ENCODE measurements at places on chromosomes 11 and 22.
A peak's percentile ranks its signal among the peaks of the same experiment; 100 is the strongest.

DNA sequence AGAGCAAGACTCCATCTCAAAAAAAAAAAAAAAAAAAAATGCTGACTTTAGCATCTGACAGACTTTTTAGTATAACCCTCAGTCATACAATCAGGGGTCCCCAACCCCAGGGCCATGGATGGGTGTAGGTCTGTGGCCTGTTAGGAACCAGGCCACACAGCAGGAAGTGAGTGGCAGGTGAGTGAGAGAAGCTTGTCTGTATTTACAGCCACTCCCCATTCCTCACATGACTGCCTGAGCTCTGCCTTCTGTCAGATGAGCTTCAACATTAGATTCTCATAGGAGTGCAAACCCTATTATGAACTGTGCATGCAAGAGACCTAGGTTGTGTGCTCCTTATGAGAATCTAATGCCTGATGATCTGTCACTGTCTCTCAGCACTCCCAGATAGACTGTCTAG is 3.3 kb downstream of the FAM227A start:
- DNase-seq, result no peak

DNA sequence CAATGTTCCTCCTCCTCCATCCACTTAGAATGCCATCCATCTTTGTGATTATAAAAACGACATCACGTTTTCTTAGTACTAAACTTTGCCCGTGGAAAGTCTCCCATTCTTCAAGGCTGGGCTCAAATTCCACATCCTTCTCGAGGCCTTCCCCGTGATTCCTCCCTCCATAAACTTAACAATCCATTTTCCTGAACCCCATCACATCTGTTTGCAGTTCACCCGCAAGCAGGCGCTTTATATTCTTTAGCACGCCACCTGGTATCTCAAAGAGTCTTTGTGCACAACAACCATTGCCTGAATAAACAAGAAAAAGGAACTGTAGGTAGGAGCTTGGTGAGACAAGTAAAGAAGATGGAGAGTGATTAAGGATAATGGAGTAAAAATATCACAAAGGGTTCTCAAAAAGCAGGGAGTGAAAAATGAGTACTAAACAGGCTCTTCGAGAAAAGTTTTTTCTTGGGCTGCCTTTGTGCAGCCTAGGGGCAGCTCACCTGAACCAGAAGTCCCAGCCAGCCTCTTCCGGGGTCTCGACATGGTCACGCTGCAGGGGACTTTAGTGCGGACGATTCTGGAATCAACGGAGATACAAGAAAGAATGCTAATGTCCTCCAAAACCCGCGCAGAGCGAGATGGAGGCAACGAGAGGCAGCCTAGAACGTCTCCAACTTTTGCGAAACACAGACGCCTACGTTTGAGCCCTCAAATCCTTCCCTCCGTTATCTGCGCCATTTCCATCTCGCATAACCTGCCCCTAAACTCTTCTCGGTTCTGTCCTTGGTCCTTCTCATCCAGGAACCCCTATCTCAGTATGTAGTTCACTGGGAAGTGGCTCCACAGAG is 585 bp downstream of the THYN1 start:
- DNase-seq, result peak; percentile 64

DNA sequence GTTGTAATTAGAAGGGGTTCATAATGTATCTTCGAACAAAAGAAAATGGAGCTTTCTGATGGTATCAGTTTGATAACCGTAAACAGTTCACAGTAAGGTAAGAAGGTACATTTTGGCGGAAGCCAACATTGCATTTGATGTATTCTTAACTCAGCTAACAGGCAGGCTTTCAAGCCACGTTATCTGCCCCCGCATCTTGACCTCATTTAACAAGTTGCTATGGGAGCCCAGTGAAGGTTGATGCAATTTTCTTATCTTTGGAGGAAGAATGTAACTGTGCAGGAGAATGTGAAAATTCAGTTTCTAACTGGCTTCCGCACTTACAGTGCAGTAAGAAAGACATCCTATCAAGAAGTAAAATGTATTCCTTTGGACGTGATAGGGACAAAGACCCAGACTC is 110.6 kb downstream of the ETS1 start:
- DNase-seq, result no peak

DNA sequence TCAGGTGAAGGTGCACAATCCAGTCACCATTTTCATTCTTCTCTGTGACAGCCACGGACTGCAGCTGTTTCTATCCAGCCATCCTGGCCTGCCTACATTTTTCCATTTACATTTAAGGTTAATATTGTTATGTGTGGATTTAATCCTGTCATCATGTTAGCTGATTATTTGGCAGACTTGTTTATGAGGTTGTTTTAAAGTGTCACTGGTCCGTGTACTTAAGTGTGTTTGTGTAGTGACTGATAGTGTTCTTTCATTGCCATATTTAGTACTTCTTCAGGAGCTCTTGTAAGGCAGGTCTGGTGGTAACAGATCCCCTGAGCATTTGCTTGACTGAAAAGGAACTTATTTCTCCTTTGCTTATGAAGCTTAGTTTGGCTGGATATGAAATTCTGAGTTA is 364.2 kb downstream of the JRKL start:
- DNase-seq, result no peak

GRCh38 chr11:69173331-69173730 is 17.6 kb downstream of the SMIM38 start:
- no peak for DNase-seq

GRCh38 chr22:30202531-30203006 is 44.0 kb downstream of the LIF start:
- DNase-seq, result peak; percentile 20

DNA sequence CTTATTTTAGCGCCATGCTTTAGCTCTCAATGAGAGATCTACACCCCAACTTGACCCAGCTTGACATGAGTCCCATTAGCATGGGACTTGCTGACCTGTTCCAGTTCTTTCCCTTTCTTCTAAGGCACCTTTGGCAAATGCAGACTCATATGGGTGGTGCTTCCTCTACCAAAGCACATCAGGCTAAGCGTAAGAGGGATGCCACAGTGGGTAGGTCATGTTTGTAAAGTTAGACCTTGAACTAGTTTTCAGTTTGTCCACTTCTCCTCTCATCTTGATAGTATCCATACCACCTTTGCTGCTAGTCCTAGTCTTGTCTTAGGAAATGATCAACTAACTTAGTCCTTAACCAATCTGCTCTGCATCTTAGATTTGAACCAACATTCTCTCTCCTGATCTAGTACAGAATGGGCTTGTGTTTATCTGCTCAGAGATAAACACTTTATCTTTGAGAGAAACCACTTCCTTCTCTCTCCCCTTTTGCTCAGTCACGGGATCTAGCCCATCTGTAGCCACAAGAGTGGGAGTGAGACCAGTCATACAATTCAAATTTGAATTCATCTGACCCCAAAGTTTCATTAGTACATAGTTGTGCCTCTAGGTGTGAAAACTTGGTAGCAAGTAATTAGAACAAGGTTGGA is 72.1 kb upstream of the CD44 start:
- no peak for DNase-seq

DNA sequence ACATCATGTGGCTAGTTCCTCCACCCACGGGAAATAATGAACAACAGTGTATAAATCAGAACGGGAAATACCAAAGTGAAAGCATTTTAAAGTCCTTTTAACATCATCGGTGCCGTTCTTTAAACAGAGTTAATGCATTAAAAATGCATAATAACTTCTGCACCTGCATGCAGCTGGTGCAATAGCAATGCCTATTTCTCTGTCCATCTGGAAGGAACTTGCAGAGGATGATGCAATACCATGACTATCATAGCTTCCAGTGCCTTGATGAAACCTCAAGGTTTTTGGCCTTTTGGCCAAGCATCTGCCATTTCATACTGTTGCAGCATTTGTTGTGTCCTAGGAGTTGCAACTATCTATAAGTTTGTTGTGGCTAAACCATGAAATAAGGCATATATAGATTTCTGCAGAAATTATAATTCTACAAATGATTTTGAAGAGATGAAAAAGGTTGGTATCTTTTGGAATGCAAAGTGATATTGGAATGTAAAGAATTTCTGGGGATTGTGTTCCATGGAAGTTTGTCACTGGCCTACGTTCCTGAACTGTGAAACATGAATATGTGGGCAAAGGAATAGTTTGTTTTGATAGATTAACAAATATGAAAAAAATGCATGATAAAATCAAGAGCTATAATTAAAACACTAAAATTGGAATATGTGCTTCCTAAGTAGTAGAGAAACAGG is 9.8 kb upstream of the EIF3F start:
- no peak for DNase-seq

- DNase-seq, result no peak
Observed at GRCh38 chr11:20707876-20708275, 38.5 kb downstream of the NELL1 start.

DNA sequence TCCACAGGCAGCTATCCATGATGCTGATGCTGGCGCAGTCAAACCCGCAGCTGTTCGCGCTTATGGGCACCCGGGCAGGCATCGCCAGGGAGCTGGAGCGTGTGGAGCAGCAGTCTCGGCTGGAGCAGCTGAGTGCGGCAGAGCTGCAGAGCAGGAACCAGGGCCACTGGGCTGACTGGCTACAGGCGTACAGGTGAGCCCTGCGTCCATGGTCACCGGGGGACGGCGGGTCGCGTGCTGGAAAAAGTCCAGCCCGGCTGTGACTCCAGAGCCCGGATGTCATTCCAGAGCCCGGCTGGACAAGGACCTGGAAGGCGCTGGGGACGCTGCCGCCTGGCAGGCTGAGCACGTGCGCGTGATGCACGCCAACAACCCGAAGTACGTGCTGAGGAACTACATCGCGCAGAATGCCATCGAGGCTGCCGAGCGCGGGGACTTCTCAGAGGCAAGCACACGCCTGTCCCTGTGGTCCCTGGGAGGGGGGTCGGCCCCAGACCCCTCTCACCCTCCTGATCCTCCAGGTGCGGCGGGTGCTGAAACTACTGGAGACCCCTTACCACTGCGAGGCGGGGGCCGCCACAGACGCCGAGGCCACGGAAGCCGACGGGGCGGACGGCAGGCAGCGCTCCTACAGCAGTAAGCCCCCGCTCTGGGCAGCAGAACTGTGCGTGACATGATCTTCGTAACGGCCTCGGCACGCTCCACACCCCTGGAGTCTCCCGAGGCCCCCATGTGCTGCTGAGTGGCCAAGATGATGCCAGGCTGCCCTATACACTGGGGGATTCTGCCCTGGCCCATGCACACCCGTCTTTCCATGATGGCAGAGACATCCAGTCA is 16.1 kb downstream of the SELENOO start:
- DNase-seq, result no peak

GRCh38 chr22:48993655-48994054 is 834.0 kb downstream of the BRD1 start:
- no peak for DNase-seq

- no peak for DNase-seq
Observed at GRCh38 chr11:13168271-13168670, 109.3 kb upstream of the BMAL1 start.

- no peak for DNase-seq
Observed at GRCh38 chr11:115083144-115083806, 404.9 kb downstream of the NXPE2 start.

DNA sequence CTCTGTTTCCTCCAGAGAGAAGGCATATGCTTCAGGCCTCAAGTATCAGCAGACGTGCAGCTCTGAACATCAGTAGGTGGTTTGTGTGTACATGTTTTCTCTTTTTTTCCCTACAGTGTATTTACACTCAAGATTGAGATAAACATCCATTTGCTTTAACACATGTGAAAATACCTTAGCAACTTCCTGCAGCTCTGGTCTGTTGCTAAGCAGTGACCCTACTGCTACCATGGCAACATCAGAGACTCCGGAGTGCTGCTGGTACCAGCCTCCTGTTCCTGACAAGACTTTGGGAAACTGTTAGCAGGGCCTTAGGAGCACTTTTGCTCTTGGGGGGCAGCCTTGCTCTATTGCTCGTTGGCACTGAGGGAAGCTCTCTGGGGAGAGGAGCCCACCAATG is 221.2 kb upstream of the PLET1 start:
- no peak for DNase-seq

GRCh38 chr11:15627560-15627959 is 512.8 kb downstream of the INSC start:
- no peak for DNase-seq

DNA sequence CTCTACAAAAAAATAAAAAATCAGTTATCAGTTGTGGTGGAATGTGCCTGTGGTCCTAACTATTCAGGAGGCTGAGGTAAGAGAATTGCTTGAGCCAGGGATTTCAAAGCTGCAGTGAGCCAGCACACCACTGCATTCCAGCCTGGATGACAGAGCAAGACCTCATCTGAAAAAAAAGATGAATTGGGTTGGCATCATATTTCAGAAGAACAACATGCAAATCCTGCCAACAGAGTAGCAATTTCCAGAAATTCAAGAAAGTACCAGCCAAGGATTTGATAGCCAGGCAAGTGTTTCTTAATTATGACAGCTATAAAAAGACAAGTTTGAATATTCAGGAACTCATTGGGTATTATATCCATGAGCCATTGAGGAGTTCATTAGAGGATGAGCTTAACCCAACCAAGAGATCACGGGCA is 75.2 kb downstream of the USP47 start:
- no peak for DNase-seq

DNA sequence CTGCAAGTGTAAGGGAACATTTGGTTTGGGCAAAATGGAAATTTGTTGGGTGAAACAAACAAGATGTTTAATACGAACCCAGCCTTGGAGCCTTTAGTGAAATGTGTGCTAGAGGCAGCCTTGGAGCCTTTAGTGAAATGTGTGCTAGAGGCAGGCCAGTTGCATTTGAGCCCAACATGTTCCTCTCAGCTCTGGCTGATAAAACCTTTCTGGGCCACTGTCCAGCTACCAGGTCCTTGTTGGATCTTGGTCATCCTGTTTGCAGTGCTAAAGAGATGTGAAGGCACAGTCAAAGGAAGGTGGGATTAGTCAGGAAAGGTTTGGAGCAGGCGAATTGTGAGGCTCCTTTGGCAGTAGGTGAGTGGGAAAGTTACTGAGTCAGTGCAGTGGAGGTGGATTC is 48.9 kb downstream of the CEP164 start:
- DNase-seq, result no peak

DNA sequence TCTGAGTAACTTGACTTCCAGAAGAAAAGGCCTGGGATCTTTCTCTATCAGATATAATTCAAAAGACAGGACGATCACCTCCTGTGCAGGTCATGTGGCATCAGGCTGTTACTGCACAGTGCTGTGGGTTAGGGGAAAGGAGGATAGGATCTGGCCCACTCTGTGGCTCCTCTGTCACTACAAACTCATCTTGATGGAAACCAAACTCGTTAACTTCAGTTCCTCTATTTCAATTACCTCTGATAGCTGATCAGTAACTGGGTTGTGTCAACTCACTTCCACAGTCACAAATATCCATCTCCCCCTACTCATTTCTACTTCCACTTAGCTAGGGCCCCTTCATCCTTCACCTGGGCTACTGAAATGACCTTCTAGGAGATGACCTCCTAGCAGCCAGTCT is 95.2 kb downstream of the RCN1 start:
- no peak for DNase-seq

Data from activated T-cell treated with anti-CD3 and anti-CD28 coated beads, Interleukin-2, amount 50 U/mL, for 24 hours (primary cell).